ENCODE measurements at places on chromosomes 16 and 17. TPM values are rescaled to one million over a fixed set of nuclear protein-coding genes. Genes with fewer than 3 reads are reported as not detected.

DNA sequence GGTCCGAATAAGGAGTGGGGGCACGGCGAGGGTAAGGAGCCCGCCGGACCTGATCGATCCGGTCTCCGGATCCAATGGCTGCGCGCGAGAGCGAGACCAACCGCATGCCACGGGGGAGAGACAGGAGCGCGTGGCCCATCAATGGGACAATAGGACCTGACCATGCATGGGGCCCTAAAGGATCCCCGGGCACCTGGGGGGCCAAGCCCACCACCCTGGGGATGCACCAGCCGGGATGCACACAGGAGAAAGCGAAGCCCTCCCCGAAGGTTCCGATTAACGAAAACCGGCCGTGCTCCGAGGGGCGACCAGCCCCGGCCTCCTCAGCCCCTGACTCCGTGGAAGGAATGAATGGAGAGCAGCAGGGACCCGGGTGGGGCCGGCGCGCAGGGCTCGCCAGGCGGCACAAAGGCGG lies 525 bp downstream of the JPT1 start:
- peak; percentile 50 for DNase-seq
- H3K36me3 ChIP-seq, result no peaks in the 10 kb centered on the region
- no peaks in the 10 kb centered on the region for H3K27me3 ChIP-seq
- H3K27ac ChIP-seq, result no peak overlapping the region

DNA sequence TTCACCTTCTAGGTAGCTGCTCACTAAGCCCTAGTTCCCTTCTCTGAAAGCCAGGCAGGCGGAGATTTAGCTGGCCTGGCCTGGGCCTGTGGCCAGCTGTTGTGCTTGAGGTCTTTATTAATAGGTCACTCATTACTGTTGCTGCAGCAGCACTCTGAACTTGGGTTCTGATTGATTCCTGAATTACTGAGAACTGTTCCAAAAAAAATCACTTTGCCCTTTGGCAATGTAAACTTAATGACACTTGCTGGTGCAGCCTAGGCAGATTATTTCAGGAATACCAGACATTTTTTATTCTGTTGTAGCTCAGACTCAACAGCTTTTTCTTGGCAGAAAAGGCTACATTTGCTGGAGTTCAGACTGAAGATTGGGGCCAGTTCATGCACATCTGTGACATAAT lies 2.7 kb downstream of the TOM1L1 start:
- peak; percentile 46 for DNase-seq
- no peaks in the 10 kb centered on the region for H3K27me3 ChIP-seq
- H3K27ac ChIP-seq, result peak overlapping the region; percentile 38
- no peaks in the 10 kb centered on the region for H3K36me3 ChIP-seq
- peak overlapping the region; percentile 47 for H3K4me3 ChIP-seq

DNA sequence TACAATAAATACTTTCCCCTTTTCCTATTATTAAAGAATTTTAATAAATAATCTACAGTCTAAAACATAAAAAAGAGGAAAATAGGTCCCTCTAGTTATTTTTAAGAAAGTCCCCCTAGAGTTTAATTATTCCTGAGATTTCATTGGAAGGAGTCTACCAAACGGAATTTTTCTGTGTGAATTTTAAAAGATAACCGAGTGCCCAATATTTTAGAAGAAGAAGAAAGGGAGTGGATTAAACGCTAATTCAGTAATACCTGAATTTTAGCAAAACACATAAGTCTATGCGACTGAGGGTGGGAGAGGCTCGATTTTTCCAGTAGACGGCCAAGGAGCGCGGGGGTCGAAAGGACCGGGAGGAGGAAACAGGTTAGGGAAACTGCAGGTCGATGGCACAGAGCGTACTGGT lies 2.2 kb downstream of the HOXB2 start:
- peak overlapping the region; percentile 61 for H3K27ac ChIP-seq
- peak overlapping the region; percentile 27 for H3K4me3 ChIP-seq
- no peaks in the 10 kb centered on the region for H3K36me3 ChIP-seq
- H3K27me3 ChIP-seq, result peaks cover 2% of the 10 kb centered on the region
- no peak for DNase-seq

GRCh38 chr17:79411419-79411818 lies 199.4 kb downstream of the RBFOX3 start:
- no peaks in the 10 kb centered on the region for H3K36me3 ChIP-seq
- DNase-seq, result no peak
- no peak overlapping the region for H3K27ac ChIP-seq
- no peak overlapping the region for H3K4me3 ChIP-seq
- H3K27me3 ChIP-seq, result peaks cover 3% of the 10 kb centered on the region

GRCh38 chr17:76834870-76835269 lies 33.3 kb upstream of the MGAT5B start:
- no peaks in the 10 kb centered on the region for H3K27me3 ChIP-seq
- no peak for DNase-seq
- H3K4me1 ChIP-seq, result peaks cover 2% of the 10 kb centered on the region
- no peak overlapping the region for H3K4me3 ChIP-seq

GRCh38 chr17:78391843-78392242 lies 13.4 kb downstream of the PGS1 start:
- no peak for DNase-seq
- no peak overlapping the region for H3K4me3 ChIP-seq
- peak overlapping the region; percentile 17 for H3K27ac ChIP-seq
- no peaks in the 10 kb centered on the region for H3K36me3 ChIP-seq
- H3K27me3 ChIP-seq, result no peaks in the 10 kb centered on the region

DNA sequence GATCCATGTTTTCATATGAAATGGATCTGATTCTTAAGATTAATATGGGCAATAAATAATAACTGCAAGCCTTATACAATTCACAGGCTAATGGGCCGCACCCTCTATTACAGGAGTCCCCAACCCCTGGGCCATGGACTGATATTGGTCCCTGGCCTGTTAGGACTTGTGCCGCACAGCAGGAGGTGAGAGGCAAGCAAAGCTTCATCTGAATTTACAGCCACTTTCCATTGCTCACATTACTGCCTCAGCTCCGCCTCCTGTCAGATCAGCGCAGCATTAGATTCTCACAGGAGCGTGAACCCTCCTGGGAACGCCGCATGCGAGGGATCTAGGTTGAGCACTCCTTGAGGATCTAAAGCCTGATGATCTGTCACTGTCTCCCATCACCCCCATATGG lies 26.8 kb downstream of the METTL16 start:
- H3K4me1 ChIP-seq, result peaks cover 19% of the 10 kb centered on the region
- DNase-seq, result no peak
- H3K27ac ChIP-seq, result no peak overlapping the region
- no peaks in the 10 kb centered on the region for H3K36me3 ChIP-seq
- no peaks in the 10 kb centered on the region for H3K27me3 ChIP-seq

DNA sequence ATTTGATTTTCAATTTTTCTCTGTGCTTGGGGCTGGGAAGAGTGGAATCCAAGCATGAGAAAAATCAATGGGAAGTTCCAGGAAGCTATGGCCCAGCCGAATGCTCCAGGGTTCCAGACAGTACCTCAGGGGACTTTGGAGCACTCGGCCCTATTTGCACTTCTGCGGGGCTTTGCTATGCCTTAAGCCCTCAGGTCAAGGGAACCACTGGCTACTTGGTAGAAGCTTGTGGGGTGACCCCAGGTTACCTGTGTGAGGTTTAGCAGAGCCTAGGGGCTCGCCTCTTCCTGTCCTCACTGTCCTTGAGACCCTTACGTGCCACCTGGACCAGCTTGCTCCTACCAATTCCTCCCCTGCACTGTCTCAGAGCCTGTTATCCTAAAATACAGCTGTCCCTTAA lies 121.3 kb downstream of the MGAT5B start:
- H3K27me3 ChIP-seq, result no peaks in the 10 kb centered on the region
- H3K36me3 ChIP-seq, result no peaks in the 10 kb centered on the region
- DNase-seq, result no peak
- no peak overlapping the region for H3K4me3 ChIP-seq

- no peak for DNase-seq
- H3K4me3 ChIP-seq, result no peak overlapping the region
- H3K27me3 ChIP-seq, result no peaks in the 10 kb centered on the region
- H3K27ac ChIP-seq, result no peak overlapping the region
- H3K4me1 ChIP-seq, result no peaks in the 10 kb centered on the region
These were observed 98.6 kb downstream of the BANP start for GRCh38 chr16:88049561-88050545.

DNA sequence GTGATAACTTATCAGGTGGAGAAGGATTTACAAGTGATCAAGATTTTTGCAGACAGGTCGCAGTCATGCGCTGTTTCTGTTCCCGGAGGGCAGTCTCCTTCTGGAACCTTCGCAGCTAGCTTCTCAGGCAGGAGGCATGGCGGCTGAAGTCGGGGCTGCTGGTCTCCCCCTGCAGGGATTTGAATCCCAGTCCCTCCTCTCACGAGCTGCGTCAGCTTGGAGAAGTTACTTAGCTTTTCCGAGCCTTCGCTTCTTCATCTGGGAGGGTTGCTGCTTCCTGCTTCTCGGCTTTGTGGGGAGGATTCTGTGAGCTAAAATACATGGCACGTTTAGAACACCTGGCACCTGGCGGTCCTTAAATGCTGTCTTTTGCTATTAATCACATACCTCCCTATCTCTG lies 287.8 kb upstream of the FOXF1 start:
- no peaks in the 10 kb centered on the region for H3K4me1 ChIP-seq
- no peak overlapping the region for H3K4me3 ChIP-seq
- H3K36me3 ChIP-seq, result no peaks in the 10 kb centered on the region
- H3K27ac ChIP-seq, result peak overlapping the region; percentile 12
- no peak for DNase-seq

- H3K36me3 ChIP-seq, result no peaks in the 10 kb centered on the region
- H3K27me3 ChIP-seq, result no peaks in the 10 kb centered on the region
- H3K4me1 ChIP-seq, result no peaks in the 10 kb centered on the region
- DNase-seq, result no peak
These were observed 27.5 kb downstream of the LRRC75A start for GRCh38 chr17:16464303-16465051.

DNA sequence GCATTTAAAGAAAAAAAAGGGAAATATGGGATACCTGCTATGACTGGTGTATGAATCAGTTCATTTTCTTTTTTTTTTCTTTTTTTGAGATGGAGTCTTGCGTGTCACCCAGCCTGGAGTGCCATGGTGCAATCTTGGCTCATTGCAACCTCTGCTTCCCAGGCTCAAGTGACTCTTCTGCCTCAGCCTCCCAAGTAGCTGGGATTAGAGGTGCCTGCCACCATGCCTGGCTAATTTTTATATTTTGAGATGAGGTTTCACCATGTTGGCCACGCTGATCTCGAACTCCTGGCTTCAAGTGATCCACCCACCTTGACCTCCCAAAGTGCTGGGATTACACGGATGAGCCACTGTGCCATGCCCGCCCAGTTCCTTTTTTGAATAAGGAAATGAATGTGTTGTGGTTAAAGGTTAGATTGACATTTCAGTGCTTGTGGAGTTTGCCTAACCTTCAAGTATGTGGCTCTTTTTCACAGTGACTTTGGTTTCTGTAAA lies 7.7 kb downstream of the HAPSTR1 start:
- H3K27ac ChIP-seq, result peak overlapping the region; percentile 11
- no peak for DNase-seq
- H3K4me1 ChIP-seq, result peaks cover 81% of the 10 kb centered on the region
- no peaks in the 10 kb centered on the region for H3K27me3 ChIP-seq

GRCh38 chr16:27844826-27845225 lies 218.7 kb downstream of the GSG1L start:
- H3K4me3 ChIP-seq, result no peak overlapping the region
- DNase-seq, result no peak
- no peaks in the 10 kb centered on the region for H3K36me3 ChIP-seq
- no peaks in the 10 kb centered on the region for H3K4me1 ChIP-seq

GRCh38 chr16:23081675-23082119 lies 67.6 kb downstream of the USP31 start:
- DNase-seq, result no peak
- no peak overlapping the region for H3K4me3 ChIP-seq
- no peaks in the 10 kb centered on the region for H3K27me3 ChIP-seq
- H3K36me3 ChIP-seq, result peaks cover 2% of the 10 kb centered on the region
- no peak overlapping the region for H3K27ac ChIP-seq

- H3K4me3 ChIP-seq, result no peak overlapping the region
- no peaks in the 10 kb centered on the region for H3K4me1 ChIP-seq
- H3K36me3 ChIP-seq, result no peaks in the 10 kb centered on the region
- no peak for DNase-seq
These were observed 1.8 kb downstream of the KRT23 start for GRCh38 chr17:40935624-40936023.

DNA sequence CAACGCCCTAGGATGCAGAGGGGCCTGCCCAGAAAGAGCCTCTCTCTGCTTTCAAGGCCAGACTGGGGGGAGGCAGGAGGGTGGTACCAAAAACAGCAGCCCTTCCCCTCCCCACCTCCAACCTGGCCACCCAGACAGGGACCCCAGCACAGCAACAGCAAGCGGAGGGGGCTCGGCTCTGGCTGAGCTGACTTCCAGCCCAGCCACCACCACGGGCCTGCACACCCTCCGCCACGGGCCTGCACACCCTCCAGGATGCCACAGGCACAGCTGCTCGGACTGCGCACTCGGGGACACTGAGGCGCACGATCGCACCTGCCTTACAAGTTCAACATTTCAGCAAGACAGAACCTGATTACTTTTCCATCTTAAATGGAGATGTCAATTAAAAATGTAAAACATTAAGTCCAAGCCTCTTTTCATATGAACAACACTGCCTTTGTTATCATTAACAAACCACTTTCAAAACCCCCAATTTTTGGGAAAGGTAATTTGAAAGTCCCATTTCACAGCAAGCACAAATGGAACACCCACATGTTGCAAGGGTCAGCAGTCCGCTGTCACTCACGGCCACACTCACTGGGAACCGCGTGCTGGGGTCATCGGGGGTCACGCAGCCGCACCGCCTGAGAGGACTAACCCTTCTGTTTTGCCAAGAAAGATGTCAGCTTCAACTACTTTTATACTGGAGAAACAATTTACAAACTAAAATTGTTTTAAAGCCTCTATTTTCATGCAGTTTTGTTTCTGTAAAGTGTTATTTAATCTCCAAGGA lies 76.4 kb downstream of the ANKRD11 start:
- peaks cover 92% of the 10 kb centered on the region for H3K4me1 ChIP-seq
- H3K27me3 ChIP-seq, result no peaks in the 10 kb centered on the region
- H3K4me3 ChIP-seq, result no peak overlapping the region
- peak overlapping the region; percentile 76 for H3K27ac ChIP-seq
- no peak for DNase-seq
- H3K36me3 ChIP-seq, result no peaks in the 10 kb centered on the region

DNA sequence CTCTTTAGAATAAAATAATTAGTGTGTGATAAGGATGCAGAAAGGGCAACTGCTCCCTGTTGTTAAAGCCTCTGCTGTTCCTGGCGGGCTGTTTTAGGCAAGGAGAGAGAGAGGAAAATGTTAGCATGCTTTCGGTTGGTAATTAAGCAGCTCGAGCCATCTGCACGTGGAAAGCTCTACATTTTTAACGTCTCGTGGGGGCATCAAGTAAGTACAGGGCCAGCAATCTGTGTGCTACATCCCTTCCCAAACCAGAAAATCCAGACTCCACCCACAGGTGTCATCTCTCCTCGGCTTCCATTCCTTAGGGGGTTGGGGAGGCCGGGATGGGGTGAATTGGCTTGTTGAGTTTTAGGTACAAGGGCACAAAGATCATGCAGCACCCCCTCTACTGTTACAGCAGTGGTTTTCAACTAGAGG lies 62.4 kb upstream of the MARCHF10 start:
- no peaks in the 10 kb centered on the region for H3K4me1 ChIP-seq
- no peak for DNase-seq
- no peak overlapping the region for H3K27ac ChIP-seq
- no peak overlapping the region for H3K4me3 ChIP-seq

The GGT6 gene
- total RNA-seq, result 1.1 TPM

The LCMT1 gene
- 4.8 TPM for total RNA-seq

The RPL13 gene
- 2,122 TPM for total RNA-seq

The PABPN1L gene
- 0.09 TPM for total RNA-seq

The OSGIN1 gene
- 47.2 TPM for total RNA-seq

The HYDIN gene
- total RNA-seq, result 0.37 TPM

The C16orf46 gene
- 0.08 TPM for total RNA-seq

The PRDM7 gene
- total RNA-seq, result not detected
